ENCODE measurements at places on chromosomes 2 and 18.

DNA sequence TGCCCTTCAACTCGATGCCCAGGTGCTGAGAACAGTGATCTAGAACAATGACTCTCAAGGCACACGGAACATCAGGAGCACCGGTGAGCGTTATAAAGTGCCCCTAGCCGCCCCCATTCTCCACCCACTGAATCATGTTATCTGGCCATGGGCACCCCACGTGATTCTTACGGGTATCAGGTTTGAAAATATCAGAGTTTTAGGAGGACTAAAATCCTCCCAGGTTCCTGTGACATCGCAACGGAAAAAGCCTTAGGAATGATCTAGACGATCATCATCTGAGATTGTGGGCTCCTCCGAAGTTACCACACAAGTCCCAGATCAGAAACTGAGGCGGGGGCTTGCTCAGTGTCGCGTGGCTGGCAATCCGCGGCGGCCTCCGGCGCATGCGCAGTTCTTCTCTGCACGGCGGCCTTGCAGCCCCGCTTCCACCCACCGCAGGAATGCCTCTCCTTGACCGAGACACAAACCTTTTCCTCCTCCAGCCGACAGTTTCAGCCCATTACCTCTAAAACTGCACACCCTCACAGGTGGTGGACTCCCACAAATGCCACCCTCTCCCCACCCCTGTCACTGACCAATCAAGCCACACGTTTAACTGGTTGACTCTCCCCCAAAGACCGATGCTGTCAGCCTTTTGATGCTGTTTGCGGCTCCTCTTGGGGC, 5.8 kb upstream of the MRPL33 start:
- peak; percentile 38 for DNase-seq
- H3K4me3 ChIP-seq = peak overlapping the region; percentile 24
- H3K27ac ChIP-seq = peak overlapping the region; percentile 65
- H3K36me3 ChIP-seq = no peaks in the 10 kb centered on the region
- H3K27me3 ChIP-seq = no peaks in the 10 kb centered on the region

GRCh38 chr2:60577682-60578283, 24.3 kb upstream of the BCL11A start:
- H3K4me1 ChIP-seq = peaks cover 9% of the 10 kb centered on the region
- DNase-seq = no peak
- no peaks in the 10 kb centered on the region for H3K36me3 ChIP-seq
- no peak overlapping the region for H3K27ac ChIP-seq
- peaks cover 2% of the 10 kb centered on the region for H3K27me3 ChIP-seq

DNA sequence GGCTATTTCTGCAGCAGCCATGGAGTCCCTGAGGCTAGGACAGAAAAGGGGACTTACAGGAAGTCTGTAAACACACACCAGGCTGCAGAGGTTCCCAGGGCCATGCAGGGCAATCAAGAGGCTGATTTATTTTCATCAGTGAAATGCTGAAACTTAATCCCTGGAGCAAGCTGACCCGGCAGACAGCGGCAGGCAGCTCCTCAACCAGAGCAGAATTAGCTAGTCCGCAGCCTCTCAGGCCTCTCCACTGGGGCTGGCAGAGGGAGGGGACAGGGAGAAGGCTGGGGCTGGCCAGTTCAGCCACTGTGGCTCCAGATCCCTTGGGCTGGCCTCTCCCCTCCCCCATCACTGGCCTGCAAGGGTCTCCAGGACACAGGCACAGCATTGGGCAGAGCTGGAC, 136.3 kb downstream of the TNS1 start:
- DNase-seq = no peak
- no peaks in the 10 kb centered on the region for H3K27me3 ChIP-seq
- H3K4me1 ChIP-seq = no peaks in the 10 kb centered on the region
- peaks cover 2% of the 10 kb centered on the region for H3K36me3 ChIP-seq
- H3K27ac ChIP-seq = no peak overlapping the region

- H3K27ac ChIP-seq = peak overlapping the region; percentile 83
- peak; percentile 86 for DNase-seq
- no peaks in the 10 kb centered on the region for H3K36me3 ChIP-seq
- H3K4me1 ChIP-seq = peaks cover 26% of the 10 kb centered on the region
These were observed 749 bp upstream of the ACVR2A start for GRCh38 chr2:147843864-147844696.

DNA sequence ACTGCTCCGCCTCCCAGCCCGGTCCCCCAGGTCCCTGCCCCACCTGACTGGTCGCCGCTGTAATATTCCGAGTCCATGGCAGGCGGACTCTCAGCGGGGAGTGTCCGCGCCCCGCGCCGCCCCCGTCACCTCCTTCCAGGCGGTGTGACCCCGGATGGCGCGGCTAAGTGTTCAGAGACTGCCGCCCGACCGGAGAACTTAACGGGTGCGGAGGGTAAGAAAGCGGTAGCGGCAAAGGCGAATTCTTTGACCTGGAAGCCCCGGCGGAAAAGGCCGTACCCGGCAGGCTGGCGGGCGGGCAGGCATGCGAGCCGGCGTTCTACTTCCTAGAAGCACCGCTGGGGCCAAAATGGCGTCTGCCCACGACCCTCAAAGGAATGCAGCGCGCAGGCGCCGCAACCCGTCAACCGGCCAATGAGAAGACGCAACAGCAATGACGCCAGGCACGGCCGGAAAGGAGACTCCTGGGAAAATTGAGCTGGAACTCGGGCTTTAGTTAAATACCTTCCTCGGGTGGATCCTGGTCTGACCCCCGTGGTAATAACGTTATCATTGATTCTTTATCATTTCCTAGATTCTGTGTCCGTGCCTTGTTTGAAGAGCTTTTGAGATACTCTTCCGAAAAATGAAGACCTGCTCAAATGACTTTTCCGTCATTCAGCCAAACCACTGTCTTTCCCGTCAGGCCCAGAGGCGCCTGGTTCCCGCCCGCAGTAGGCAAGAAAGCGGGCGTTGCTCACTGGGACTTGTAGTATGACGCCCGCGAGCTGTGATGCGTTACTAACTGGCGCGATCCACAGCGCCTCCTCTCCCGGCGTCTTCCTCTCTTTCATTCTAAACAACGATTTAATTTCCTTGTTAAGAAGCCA, at the start of gene IWS1:
Gene IWS1, minus strand, starts transcription at position 358 of the 869 bp plus-strand sequence. Its CDS starts 281 bp downstream, at position 77.
- peaks cover 18% of the 10 kb centered on the region for H3K4me1 ChIP-seq
- H3K4me3 ChIP-seq = peak within 1 kb of the TSS; percentile 95
- peaks cover 25% of the 10 kb centered on the region for H3K36me3 ChIP-seq
- peak; percentile 98 for DNase-seq
- H3K27me3 ChIP-seq = no peaks in the 10 kb centered on the region

DNA sequence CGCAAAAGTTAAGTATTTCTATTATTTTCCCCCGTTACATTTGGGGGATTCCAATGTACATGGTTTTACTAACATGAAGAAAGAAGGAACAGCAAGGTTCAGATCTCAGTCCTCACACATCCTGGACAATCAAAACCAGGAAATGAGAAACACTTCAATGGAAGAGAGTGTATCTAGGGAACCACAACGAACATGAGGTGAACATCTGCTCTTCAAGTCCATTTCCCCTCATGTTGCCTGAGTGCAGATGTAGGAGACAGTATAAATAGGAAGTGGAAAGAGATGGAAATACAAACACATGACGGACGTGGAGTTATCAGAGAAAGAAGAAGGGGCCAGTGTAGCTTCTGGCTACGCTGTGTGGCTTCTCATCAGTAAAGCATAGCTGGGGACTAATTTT, 52.6 kb downstream of the CHN1 start:
- no peak for DNase-seq
- no peaks in the 10 kb centered on the region for H3K27me3 ChIP-seq
- H3K4me3 ChIP-seq = no peak overlapping the region

GRCh38 chr2:113157897-113158753, 15.6 kb upstream of the PSD4 start:
- DNase-seq = no peak
- H3K27ac ChIP-seq = no peak overlapping the region
- H3K27me3 ChIP-seq = peaks cover 18% of the 10 kb centered on the region
- peaks cover 6% of the 10 kb centered on the region for H3K4me1 ChIP-seq
- peak overlapping the region; percentile 75 for H3K4me3 ChIP-seq
- no peaks in the 10 kb centered on the region for H3K36me3 ChIP-seq
